ENCODE measurements at places on chromosomes 6 and 20.

- DNase-seq: no peak
Observed at GRCh38 chr6:3911130-3911529, 62.0 kb downstream of the FAM50B start.

GRCh38 chr6:142286088-142286409 lies 15.8 kb upstream of the ADGRG6 start:
- DNase-seq: no peak

GRCh38 chr6:9646342-9647070 lies 768.4 kb downstream of the TFAP2A start:
- peak; percentile 46 for DNase-seq

- DNase-seq: no peak
Observed at GRCh38 chr6:23656255-23657194, 469.5 kb upstream of the NRSN1 start.

DNA sequence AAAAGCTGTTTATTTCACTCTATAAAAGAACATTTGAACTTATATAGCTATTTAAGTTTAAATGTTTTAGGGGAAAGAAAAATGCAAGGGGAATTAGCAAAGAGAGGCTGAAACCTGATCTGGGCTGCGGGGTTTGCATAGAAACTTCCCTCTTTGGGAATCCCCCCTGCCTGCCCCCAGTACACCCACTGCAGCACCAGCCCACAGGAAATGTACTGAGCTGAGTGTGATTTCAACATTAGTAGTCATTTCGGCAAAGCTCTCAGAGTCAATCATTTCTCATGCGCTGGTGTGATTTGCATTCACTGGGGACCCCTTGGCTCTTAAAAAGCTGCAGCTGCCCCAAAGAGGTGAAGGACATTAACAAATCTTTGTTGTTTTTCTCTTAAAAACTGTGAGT lies 859.4 kb downstream of the MAFB start:
- DNase-seq: no peak

GRCh38 chr6:158854214-158855101 lies 35.3 kb upstream of the EZR start:
- DNase-seq: peak; percentile 96

DNA sequence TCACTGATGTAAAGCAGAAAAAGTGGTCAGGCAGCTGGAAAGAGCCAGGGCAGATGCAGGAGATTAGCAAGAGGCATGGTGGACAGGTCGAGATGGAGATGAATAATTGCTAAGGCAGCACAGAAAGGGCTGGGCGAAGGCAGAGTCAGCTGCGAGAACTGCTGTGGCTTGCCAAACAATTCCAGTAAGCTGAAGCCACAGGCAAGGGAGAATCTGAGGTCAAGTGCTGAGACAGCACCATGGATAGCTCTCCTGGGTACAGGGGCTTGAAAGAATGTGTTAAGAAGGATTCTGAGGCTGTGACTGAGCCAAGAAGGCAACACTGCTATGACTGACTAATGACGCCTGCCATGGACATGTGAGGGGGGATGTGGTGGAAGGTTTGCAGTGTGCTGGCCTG lies 220.8 kb upstream of the FOXA2 start:
- peak; percentile 92 for DNase-seq

- no peak for DNase-seq
Observed at GRCh38 chr6:2028457-2029038, 216.9 kb downstream of the GMDS start.

- no peak for DNase-seq
Observed at GRCh38 chr6:157884756-157885155, 61.7 kb downstream of the SNX9 start.

DNA sequence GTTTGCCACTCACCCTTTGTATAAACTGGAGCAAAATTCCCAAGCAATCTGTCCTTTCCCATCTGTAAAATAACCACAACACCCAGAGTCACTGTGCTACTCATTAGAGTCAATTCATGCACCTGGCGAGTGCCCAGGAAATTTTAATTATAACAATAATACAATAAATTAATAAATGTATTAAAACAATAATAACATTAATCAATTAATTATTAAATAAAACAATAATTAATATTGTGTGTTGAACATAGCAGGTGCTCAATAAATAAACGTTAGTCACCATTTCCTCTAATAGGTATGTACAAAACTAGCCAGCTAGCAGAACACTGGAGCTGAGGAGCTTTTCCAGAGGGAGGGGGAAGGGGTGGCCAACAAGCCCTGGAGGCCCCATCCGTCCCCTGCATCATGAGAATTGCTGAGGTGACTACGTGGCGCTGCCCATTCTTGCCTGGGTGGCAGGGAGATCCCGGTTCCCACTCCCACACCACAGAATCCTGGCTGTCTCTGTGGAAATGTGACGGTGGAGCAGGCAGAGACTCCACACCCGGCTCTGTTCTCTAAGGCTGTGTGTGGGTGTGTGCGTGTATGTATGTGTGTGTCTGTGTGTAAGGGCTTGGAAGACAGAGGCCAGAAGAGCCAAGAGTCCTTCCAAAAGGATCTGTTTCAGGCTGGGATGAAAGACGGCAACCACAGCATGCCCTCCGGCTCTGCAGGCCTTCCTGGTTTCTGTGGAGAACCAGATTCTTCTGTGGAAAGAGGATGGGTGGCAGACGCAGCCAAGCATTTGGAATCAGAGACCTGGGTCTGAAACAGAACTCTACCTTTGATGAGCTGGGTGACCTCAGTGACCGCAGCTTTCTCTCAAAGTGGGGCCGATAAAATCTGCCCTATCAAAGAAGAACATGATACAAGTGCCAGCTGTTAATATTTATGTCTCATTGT lies 18.8 kb upstream of the EZR start:
- DNase-seq: no peak

- no peak for DNase-seq
Observed at GRCh38 chr20:62203378-62204030, 16.6 kb downstream of the HRH3 start.

- no peak for DNase-seq
Observed at GRCh38 chr6:2891768-2892170, 11.3 kb downstream of the SERPINB9 start.

GRCh38 chr20:16290358-16290757 lies 282.9 kb downstream of the KIF16B start:
- no peak for DNase-seq

GRCh38 chr20:35299780-35300179 lies 7.6 kb upstream of the FAM83C start:
- DNase-seq: no peak

DNA sequence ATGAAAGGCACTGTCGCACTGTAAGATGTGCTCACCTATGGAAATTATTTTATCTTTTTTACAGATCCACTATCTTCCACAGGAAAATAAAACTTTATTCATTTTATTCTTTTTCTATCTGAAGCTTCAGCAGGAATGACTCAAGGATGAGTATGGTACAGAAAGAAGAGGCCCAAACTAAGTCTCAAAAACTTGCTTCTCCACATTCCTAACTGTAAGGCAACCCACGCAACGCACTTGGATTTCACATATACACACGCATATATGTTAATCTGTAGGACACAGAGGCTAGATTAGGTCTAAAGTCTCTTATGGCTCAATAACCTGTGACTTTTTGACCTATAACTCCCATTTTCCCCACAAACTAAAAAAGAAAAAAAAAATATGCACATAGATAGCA lies 81.9 kb downstream of the RALGAPA2 start:
- no peak for DNase-seq

DNA sequence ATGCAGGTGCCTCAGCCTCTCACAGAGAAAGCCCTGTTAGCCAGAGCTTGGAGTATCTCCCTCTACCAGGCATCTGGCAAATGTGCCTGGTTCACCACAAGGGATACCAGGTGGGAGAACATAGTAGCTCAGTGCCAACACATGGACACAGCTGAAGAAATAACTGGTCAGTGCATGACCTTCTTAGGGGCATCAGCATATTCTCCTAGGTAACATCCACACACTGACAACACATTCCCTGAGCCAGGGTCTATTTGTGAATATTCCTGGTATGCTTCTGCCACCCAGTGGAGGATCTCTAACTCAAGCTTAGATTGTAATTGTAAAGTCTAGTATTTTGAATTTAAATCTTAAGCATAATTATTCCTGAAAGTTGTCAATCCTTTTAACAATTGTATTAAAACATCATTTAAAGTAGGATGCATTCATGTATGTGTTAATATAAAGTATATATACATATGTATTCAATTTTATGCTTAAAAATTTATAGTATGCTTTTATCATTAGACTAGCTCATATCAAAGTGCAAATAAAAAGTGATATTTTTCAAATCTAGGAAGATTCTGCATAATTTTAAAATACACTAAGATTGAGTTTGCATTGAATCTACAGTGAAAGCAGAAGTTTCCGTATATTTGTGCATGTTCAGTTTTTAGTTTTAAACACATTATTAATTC lies 45.3 kb upstream of the COL21A1 start:
- peak; percentile 74 for DNase-seq

DNA sequence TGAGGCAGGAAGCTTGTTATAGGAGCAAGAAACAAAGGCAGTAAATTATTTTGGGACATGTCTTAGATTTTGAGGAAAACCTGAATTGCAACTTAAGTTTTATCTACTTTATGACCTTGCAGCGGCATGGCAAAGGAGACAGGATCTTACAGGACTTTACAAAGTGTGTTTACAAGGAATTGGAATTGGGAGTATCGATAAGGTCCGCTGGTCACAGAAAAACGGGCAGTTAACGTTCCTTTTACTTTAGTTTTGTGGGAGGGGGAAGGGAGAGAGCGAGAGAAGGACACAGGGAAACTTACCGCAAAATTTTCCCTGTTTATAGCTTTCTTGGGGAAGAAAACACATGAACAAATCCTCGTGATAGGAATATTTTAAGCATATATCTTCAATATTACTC lies 1607.2 kb downstream of the GRIK2 start:
- no peak for DNase-seq

GRCh38 chr20:12928358-12928754 lies 80.4 kb upstream of the SPTLC3 start:
- DNase-seq: no peak

GRCh38 chr6:42514745-42515144 lies 49.1 kb upstream of the UBR2 start:
- DNase-seq: no peak

- peak; percentile 67 for DNase-seq
Observed at GRCh38 chr20:50111120-50111828, 1.7 kb downstream of the UBE2V1 start.

GRCh38 chr6:30885999-30886896 lies 1.9 kb downstream of the DDR1 start:
- DNase-seq: peak; percentile 83

GRCh38 chr6:165755583-165755982 lies 92.5 kb upstream of the PDE10A start:
- DNase-seq: no peak

DNA sequence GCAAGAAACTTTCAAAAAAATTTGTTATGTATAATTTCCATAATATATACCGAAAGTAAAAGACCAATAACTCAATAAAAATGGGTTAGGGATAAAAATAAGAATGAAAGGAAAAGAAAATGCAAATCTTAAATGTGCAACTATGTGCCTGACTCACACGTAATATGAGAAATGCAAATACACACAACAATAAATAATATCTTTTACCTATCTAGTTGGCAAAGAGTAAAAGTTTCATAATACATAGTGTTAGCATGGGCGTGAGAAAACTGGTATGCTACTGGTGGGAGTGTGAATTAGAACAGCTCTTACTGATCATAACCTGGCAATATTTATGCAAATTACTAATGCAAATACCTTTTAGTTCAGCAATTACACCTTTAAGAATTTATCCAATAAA lies 438.5 kb upstream of the CITED2 start:
- no peak for DNase-seq

GRCh38 chr6:15065261-15065989 lies 180.4 kb upstream of the JARID2 start:
- peak; percentile 92 for DNase-seq

- DNase-seq: no peak
Observed at GRCh38 chr6:144835322-144835973, 550.3 kb downstream of the UTRN start.

DNA sequence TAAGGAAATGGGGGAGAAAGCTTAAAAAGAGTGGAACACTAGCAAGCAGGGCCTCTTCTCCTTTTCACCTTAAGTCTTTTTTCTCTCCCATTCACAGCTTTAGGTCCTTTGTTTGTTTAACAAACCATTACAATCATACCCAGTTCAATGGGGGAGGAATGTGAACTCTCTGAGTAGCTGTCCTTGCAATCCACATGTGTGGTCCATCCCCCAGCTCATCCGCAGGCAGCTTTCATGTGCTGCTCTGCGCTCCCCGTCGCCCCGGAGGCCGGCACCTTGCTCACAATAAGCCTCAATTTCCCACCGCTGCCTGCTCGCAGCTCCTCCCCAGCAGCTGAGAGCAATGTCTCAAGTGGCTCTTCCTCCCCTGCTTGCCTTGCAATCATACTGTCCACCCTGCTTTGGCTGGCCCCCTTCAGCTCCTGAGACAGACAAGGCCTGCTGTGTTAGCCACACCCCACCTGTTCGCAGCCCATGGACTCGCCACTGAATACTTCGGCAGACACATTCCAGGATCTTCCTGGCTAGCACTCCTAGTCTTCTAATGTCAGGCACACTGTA lies 49.1 kb downstream of the PLAGL1 start:
- no peak for DNase-seq

DNA sequence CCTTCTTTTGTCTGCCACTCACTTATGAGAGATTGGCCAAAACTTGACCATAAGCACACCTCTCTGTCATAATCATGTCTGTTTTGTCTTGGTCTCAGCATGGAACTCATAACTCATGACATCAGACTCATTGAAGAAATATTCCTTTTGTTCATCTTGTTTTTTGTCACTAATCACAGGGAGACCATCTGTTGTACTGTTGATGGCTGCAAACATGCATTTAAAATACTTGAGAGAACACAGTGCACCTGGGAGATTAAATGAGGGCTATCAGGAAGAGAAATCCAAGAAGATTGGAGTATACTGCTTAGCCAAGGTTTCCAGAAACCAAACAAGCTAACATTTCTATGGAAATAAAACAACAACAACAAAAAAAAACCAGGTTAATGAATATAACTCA lies 689.7 kb downstream of the EPM2A start:
- no peak for DNase-seq

GRCh38 chr6:118708744-118709143 lies 57.4 kb upstream of the CEP85L start:
- DNase-seq: peak; percentile 81

DNA sequence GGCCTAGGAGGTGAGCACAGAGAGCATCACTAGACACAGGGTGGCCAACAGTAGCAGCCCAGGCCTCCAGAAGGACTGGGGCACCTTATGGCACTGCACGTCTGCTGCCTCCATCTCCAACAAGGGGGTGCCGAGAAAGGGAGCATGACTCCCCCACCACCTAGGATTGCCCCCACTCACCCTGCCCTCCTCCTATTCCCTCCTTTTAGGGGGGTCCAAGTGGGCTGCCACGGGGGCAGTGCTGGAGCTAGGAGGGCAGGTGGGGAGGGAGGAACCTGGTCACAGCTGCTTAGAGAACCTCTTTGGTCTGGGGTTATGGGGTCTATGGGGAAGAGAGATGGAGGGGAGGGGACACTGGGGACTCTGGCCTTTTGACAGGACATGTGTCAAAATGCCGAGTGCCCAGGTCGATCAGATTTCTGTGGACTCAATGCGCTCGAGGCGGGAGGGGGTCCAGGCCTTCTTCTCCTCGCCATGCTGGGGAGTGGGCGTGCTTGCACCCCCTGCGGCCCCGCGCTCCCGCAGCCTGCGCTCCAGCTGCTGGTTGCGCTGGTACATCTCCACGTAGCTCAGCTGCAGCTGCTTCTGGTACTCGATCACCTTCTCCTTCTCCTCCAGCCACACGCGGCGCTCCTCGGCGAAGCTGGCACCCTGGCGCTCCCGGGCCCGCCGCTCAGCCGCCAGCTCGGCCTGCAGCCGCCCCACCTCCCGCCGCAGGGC lies 4.5 kb upstream of the FASTKD5 start:
- no peak for DNase-seq

GRCh38 chr6:108746366-108746765 lies 101.9 kb upstream of the ARMC2 start:
- no peak for DNase-seq

- DNase-seq: no peak
Observed at GRCh38 chr6:11218538-11219399, 13.7 kb downstream of the NEDD9 start.
